T1000 (cell line): ENCODE measurements at places on chromosomes 12 and 14.

- no peak for DNase-seq
Observed at GRCh38 chr14:67195279-67195678, 6.0 kb downstream of the GARIN2 start.

DNA sequence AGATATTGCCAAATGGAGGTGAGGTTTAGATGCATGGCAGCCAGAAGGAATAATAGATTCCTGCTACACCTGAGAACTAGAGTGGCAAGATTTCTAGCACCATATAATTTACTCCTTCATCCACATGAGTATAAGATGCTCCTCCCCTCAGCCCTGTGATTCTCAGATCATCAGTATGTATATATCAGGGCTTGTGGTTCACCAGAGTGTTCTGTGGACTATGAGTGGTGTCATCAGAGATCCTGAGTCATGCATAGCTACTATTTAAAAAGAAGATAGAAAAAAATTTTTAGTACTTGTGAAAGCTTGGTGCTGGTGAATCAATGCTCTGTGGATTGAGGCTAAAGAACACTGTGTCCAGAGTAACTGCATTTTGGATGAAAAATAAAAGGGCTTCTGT is 285.9 kb downstream of the BMP4 start:
- DNase-seq: peak; percentile 11

DNA sequence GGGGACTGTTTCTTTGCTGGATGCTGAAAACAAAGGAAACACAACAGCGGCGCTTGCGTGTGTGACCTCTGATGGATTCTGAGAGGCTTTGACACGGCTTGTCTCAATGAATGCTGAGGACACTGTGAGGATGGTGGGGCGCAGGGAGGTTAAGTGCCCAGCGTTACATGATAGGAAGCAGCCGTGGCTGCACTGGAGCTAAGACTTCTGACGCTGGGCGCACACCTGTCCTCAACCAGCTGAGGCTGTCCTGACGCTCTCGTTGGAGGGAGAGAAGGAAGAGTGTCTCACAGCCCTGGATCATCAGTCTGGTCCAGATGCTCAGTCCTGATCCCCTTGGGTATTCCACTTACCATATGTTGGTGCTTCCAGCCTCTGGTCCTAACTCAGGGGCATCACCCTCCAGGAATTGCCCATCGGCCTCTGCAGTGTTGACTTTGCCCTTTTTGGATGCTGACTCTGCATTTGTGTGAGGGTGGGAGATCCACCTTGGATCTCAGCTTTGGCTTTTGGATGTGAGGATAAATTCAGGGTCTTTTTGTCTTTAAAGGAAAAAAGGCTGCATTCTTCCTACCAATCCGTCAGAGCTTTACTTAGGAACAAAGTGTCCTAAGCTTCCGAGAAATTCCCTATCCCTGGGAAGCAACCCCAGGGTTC is 125.2 kb downstream of the ZNF664 start:
- DNase-seq: no peak

- no peak for DNase-seq
Observed at GRCh38 chr12:19390051-19390598, 49.2 kb upstream of the AEBP2 start.

DNA sequence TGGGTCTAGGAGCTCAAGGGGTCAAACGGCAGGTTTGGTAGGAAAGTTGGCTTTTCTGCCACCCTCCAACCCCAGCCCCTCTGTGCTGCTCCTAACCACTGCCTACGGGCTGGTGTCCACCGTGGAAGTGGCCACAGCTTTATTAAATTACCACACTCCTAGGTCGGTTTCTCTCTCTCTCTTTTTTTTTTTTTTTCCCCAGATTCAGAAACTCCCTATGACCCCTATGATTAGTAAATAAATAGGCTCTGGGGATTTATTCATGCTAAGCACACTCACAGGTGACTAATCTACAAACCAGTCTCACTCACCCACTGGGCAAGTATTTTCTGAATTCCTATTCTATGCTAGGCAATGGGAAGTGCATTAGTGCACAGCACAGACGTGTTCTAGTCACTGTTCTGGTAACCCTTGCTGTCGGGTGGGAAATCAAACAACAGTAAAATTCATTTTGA is 8.7 kb upstream of the DDX47 start:
- peak; percentile 19 for DNase-seq
